ENCODE measurements at places on chromosomes 1 and 21.

DNA sequence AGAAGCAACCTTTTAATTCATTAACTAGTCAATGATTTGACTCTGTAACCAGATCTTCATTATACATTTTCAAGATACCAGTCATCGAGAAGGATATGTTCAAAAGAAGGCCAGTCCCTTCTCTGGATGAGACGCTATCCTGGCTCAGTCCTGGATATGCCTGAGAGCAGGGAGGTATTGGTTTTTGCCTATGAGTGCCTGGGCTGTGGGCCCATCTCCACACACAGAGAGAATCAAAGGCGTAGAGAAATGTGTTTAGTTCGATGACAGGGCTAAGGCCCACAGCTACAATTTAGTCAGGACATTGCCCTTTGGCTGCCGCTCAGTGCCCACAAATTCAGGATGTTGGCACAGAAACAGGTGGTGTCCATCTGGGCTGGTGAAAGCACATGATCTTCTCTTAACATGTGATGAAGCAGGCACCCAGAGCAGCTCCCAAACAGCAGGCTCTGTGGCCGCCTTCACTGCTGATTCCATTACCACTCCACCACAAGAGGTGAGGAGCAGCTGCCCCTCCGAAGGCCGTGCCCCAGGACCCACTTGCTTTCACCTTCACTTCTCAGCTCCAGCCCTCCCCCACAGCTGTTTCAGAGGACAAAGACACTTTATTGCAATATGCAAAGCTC is 24.7 kb downstream of the ACKR1 start:
- DNase-seq = no peak

DNA sequence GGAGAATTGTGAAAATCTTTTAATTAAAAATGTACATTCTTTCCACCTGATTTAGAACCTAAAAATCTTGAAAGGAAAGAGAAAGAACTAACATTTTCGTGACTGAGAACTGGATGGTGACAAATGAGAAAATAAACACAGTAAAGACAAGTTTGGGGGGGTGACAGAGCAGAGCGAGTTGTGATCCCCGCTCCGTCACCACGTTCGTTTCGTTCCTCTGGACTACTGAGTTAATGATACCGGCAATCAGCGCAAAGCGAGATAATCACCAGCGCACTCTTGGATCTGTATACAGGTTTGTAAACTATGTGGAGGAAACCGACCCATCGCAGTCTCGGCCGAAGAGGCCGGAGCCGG is 31.2 kb upstream of the CFAP126 start:
- DNase-seq = no peak

GRCh38 chr1:109078317-109078716 is 2.5 kb upstream of the TAF13 start:
- DNase-seq = no peak

- DNase-seq = no peak
Measured at GRCh38 chr1:214009423-214010196, 21.8 kb downstream of the PROX1 start.

GRCh38 chr1:91830242-91831131 is 55.5 kb downstream of the TGFBR3 start:
- DNase-seq = no peak

DNA sequence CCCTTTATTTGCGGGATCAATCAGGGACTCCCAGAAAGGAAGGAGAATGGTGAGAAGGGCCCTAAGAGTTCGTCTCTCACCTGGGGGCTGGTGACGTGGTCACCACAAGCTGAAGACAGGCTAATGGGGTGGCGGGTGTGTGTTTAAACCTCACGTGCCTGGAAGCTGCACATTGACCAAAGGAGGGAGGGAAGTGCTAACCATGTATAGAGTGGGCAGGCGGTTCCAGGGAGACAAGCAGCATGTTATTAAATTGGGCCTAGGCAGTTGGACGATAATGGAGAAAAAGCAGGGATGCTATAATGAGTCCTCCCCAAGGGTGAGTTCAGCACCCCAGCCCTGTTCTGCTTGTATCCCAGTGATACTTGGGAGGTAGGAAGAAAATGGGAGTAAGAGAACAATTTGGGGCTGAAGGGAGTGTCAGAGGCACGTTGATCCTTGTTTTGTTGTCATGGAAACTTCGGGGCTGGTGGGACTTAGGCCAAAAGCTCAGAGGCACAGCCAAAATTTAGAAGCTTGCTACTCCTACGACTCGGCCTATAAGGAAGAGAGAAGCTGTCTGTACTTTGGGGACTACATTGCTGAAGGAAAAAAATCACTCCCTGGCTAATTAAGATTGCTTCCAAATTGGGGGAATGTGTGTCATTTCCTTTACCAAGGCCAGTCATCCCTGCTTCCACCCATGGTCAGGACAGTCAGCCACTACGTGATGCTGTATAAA is 33.2 kb upstream of the EPHA8 start:
- DNase-seq = no peak

- no peak for DNase-seq
Measured at GRCh38 chr1:43253876-43254275, 15.9 kb upstream of the TMEM125 start.

DNA sequence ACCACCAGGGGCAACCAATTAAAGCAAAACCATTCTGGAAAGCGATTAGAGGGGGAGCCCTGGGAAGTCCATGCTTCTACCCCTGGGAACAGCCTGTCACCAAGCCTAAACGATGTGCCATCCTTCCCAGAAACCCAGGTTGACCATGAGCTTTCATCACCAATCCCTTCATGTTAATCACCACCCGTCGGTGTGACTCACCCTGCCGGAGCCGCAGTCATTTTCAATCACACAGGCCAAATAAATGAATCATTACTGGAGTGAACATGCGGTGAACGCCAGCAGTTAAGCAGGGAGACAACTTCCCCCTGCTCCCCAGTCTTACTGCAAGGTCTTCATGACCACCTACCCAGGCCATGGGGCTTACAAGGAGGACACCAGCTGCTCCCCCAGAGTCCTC is 308.8 kb downstream of the AJAP1 start:
- no peak for DNase-seq

DNA sequence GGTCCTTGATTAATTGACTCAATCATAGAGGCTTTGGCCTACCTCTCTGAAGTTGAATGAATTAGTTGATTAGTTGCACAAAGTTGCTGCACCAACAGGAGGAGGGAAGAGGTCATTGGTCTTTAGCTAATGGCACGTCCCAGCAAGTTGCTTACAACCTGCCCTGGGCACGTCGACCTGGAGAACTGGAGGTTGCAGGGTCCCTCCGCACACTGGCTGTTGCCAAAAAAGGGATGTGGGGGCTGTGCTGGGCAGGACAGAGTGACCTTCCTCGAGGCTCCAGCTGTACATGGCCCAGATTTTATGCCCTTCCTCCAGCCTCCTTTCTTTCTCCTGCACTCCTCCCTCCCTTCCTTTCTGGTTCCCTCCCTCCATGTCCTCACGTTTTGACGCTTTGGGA is 230.3 kb upstream of the VAMP3 start:
- DNase-seq = no peak

DNA sequence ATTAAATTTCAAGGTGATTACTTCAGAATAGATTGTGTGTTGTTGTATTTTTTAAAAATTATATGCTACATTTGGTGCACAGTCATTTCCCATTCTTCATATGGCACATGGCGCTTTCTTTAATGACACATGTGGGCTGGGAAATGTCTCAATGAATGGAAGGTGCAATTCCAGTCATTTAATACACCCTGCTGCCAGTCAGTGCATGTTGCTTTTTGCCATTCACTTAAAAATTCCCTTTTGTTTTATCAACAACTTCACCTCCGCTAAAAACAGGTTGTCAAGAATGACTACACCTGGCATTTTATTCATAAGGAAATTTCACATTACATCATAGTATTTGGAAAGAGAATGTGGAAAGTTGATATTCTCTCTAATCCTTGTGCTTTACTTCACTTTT is 716.4 kb upstream of the ADAMTS5 start:
- DNase-seq = no peak

GRCh38 chr1:87336623-87337067 is 8.0 kb downstream of the LMO4 start:
- DNase-seq = no peak

- no peak for DNase-seq
Measured at GRCh38 chr1:212640223-212640878, 31.8 kb downstream of the ATF3 start.

- no peak for DNase-seq
Measured at GRCh38 chr1:40392221-40392620, 18.7 kb downstream of the SMAP2 start.

GRCh38 chr1:100882698-100883097 is 11.9 kb downstream of the EXTL2 start:
- no peak for DNase-seq

DNA sequence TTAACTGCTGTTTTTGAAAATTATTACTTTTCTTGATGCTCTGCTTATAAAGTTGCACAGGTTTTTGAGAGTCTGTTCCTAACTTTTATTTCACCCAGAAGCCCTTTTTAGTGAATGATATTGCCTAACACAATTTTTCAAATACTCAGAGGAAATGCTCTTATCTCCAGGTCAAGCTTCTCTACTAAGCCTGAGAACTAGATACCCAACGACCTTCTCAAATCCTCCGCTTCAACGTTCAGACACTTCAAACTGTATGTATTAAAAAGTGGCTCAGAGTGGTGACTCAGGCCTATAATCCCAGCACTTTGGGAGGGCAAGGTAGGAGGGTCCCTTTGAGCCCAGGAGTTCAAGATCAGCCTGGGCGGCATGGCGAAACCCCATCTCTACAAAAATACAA is 88.5 kb downstream of the ASH1L start:
- no peak for DNase-seq

GRCh38 chr1:151282883-151283725 is 1.0 kb downstream of the ZNF687 start:
- no peak for DNase-seq

GRCh38 chr1:151281969-151282882 is at the start of gene ZNF687:
TSS of gene ZNF687 (plus strand) at chr1:151282299. CDS start at chr1:151286292, 3,993 bp downstream.
- DNase-seq = peak; percentile 99

DNA sequence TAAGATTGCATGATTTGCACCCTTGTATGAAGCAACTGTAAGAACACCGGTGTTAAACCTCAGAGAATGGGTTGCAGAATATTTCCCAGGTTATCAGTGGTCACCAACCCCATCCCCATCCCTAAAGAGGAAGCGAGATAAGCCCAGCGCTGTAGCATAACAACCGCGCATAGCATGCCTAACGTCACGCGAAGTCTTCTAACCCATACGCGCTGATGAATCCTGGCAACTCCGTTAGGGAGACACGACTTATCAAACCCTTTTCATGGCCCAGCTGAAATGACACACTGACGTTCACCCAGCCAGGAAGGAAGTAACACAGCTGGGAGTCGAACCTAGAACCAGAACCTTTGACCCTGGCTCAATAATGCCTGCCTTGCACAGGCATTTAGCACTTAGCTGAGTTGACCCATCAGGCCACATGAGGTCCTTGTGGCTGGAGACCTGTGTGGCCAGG is 24.2 kb downstream of the TMEM51 start:
- no peak for DNase-seq

- DNase-seq = no peak
Measured at GRCh38 chr1:112061901-112062320, 72.4 kb upstream of the KCND3 start.

- no peak for DNase-seq
Measured at GRCh38 chr1:29544406-29544805, 308.1 kb downstream of the PTPRU start.

DNA sequence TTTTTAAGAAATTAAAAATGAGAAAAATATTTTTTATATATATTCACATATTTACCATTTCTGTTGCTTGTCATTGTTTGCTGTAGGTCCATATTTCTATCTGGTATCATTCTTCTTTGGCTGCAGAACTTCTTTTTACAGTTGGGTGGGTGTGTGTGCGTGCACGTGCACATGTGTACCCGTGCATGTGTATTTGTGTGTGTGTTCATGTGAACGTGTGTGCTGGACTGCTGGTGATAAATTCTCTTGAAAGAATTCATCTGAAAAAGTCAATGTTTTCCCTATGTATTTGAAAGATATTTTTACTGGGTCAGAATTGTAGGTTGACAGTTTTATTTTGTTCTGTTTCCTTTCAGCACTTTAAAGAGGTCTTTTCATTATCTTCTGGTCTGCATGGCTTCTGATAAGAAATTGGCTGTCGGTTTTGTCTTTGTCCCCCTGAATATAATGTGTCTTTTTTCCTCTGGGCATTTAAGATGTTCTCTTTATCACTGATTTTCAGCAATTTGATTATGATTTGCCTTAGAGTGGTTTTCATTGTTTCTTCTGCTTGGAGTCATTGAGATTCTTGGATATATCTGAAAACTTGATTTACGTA is 34.5 kb upstream of the DPH5 start:
- no peak for DNase-seq

GRCh38 chr1:210251680-210252490 is 19.3 kb downstream of the SERTAD4 start:
- DNase-seq = no peak

DNA sequence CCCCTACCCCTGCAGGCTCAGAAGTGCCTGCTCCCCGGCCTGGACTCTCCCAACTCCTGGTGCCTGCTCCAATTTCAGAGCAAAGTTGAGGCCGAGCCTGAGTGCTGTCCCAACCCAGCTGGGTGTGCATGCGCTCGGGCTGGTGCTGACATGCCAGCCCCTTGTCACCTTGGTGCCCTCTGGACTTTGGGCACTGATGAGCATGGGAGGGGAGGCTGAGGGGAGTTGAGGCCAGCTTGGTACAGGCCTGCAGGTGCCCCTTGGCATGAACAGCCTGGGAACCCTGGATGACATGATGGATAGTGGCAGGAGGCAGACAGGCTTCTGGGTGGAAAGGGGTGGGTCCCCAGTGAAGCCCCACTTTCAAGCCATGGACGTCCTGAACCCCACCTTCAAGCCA is 366.1 kb upstream of the NEGR1 start:
- DNase-seq = no peak

- no peak for DNase-seq
Measured at GRCh38 chr1:243253926-243254232, 1.2 kb downstream of the CEP170 start.

GRCh38 chr1:238752327-238752726 is 634.0 kb upstream of the CHRM3 start:
- DNase-seq = no peak

DNA sequence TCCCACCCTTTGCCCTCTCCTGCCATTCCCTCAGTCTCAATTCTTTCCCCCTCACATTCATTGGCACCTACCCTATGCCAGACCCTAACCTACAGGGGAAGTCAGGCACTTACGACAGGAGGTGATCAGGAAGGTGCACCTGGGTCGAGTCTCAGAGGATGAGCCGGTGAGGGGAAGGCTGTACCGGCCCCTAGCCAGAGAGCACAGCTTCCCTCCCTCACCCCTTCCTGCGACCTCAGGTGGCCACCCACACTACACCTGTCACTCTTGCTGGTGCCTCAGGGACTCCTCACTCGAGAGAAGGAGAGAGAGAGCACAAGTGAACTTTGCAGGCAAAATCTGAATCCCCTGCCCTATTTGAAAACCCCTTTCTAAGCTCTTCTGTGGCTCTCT is 1.7 kb upstream of the MYOM3 start:
- no peak for DNase-seq
